ENCODE measurements at places on chromosomes 7 and 10.

DNA sequence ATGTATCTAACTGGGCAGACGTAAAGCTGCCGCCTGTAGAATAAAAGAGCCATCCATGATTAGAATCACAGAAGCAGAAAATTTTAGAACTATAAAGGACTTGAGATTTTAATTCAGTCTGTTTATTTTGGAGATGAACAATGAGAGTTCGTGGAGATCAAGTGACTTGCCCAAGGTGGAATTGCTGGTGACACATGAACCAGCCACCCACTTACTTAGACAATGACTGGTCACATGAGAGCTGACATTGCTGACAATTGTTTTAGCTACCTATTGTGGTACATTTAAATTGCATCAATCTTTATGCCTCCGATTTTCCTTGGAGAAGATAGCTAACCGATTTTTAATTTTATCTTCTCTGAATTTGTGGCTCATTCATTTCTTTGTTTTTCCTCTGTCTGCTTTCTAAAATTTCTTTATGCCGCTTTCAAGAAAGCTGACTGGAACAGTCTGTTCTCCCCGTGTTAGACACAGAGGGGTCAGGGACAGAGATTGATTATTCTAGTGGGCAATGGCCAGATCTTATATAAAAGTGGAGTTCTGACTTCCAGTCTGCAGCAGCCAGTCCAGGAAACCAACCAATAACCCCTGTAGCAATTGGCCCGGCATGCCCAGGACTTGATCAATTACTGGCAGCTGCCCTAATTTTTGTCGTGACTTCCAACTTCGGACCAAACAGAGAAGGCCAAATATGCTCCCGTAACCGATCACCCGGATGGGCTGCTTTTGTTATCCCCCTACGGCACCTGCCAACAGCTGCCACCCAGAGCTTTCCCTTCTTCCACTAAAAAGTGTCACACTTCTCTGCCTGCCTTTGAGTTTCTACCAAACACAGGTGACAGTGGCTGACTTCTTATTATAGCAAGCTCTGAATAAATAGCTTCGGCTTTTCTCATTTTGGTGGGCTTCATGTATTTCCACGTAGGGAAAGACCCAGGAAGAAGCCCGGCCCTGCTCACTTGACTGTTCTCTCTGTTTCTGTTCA, 241.6 kb downstream of the CAMK1D start:
- no peak for DNase-seq

- DNase-seq: no peak
These were observed 32.7 kb downstream of the ABCB5 start for GRCh38 chr7:20647908-20648776.

DNA sequence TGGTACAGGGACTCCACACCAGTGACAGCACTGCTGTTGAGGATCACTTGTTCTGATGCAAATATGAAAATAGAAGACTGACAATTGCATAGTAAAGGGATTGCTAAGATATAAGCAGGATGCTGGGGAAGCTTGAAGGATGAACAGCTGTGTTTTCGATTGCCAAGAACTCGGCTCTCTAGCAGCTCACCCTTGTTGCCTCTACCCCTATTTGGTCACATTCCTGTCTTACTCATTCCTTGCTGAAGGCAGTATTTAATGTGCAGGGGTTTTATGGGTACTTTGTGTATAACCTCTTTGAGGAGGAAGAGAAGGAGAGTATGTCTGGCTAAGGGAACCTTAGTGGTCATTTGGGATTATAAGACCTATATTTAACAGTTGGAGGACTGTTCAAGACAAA, 218.8 kb downstream of the AUTS2 start:
- DNase-seq: no peak

DNA sequence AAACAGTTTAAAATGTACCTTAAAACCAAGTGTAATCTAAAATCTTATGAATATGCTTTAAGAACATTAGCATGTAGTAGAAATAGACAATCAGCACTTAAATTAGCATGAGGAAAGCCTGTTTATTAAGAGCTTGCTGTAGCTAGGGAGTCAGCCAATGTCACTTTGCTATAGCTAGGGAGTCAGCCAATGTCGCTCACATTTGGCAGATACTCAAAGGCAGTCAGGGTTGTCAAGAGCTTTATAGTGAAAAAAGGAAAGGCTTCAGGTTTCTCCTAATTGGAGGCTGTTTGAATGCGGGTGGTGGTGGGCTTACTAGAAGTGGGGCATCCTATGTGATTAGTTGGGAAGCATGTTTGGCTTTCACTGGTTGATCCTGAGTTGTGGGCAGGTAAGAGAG, 226.2 kb upstream of the DGKB start:
- no peak for DNase-seq

DNA sequence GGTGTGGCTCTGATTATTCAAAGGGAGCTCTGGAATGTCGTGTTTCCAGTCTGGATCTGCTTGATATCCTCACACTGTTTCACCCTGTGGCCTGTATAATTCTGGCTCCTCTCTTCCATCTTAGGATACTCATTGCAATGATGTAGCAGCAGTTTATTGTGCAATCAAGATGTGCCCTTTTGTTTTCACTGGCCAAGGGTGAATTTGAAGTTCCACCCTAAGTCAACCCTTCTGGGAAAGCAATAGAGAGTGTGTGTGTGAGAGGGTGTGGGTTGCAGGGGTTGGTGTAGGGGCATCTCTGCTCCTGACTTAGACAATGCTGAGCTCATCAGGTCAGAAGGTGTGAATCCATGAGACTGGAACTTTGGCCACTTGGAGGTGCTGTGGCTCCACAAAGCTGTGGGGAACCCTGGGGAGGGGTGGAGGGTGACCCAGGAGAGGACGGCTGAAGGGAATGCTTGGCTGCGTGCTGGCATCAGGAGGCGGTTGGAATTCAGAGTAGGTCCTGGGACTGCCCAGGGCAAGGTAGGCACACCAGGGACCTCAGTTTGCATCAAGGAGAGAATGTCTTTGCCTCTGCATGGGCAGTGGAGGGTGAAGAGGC, 118.0 kb upstream of the PRSS58 start:
- DNase-seq: no peak

- no peak for DNase-seq
These were observed 203.5 kb downstream of the HIBADH start for GRCh38 chr7:27459021-27459730.

- peak; percentile 18 for DNase-seq
These were observed 17.0 kb downstream of the CNPY1 start for GRCh38 chr7:155529346-155529745.
